ENCODE measurements at places on chromosomes 1 and 21.

DNA sequence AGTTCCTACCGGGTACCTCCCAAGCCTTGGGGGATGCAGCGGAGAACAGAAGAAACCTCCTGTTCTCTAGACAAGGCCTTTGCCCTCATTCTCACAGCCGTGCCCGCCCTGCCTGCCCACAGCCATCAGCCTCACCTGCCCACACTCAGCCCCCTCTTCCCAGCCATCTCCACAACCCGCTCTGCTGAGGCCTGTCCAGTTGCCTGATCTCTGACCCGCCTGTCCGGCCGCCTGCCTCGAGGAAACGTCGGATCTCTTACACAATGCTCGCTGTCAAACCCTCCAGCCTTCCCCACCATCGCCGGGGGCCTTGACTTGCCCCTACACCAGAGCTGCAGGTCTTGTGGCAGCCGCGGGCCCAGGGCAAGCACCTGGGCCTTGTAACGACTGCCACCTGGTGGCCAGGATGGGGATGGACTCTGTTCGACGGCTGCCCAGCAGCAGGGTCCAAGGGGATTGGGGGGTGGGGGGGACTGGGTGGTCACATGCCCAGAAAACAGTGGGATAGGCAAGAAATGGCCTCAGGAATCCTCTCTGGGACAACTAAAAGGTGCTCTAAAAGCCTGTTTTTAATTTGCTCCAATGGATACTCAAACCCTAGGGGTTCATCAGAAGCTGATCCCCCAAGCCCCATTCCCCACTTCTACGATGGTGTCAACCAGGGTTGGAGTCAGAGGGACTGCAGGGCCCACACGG, 31.0 kb downstream of the SLC45A1 start:
- DNase-seq: peak; percentile 84

DNA sequence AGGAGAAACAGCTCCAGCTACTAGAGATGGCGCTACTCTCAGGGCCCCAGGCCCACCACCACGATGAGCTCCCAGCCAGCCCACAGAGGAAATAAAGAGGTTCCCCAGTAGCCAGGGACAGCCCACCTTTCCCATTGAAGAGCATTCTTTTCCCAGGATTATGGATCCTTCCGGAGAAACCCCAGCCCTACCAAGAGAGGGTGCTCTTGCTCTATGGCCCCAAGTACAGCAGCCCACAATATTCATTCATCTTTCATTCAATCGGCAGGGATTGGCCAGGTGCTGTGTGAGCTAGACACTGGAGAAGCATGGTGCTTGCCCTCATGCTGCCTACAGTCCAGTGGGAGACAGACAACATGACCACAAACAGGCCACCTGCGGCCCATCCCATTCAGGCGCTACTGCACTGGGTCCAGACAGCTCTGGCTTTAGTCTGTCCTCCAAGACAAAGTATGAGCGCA, 29.9 kb downstream of the PMVK start:
- DNase-seq: no peak

DNA sequence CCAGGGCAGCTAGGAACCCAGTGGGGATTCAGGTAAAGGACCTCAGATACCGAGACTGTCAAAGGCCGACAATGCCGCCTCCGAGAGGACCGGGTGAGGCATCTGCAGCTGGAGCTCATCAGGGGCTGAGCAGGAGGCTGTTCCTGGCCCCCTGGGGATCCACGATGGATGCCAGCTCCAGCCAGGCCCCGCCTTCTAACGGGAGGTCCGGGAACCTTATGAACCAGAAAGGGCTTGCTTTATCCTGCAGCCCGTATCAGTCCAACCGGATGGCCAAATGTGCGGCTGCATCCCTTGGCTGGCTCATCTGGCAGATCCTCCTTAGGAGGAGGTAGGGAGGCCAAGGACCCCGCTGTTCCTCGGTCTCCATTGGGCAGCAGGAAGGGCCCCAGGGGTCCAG, 32.0 kb downstream of the SLC45A1 start:
- no peak for DNase-seq

- peak; percentile 41 for DNase-seq
These were observed 67.5 kb upstream of the ACTRT2 start for GRCh38 chr1:2953688-2954285.

- no peak for DNase-seq
These were observed 12.1 kb downstream of the EPHA2 start for GRCh38 chr1:16143566-16144324.

DNA sequence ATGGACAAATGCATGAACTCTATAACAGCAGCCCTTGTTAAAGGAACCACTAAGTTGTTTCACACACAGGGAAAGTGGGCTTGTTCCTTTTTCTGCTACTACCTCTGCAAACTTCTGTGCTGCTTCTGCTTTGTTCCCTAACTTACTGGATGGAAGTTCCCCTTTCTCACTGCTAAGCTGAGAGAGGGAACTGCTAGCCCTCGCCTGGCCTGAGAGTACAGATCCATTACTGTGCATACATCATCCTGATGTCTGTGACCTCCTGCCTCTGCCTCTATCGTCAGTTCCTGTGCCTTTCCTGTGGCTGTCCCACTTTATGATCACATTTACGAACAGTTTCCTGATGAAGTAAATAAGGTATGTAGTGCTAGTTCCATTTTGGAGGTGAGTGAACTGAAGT, 3.5 kb downstream of the GNAT2 start:
- DNase-seq: peak; percentile 45

DNA sequence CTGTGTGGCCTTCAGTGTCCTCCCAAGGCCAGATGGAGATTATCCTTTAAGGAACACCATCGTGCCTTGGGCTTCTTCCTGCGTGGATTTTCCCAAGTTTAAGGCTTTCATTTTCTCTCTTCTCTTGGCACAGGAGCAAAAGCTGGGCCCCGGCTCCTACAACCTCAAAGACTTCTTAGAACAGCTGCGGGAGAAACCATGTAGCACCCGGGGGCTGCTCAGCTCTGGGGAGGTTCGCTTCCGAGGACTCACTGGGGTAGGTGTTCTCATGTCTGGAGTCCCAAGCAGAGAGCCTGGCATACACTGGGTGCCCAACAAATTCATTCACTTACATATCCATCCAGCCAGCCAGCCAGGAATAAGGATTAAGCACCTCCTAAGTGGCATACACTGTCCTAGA, 6.6 kb upstream of the TTC22 start:
- no peak for DNase-seq

DNA sequence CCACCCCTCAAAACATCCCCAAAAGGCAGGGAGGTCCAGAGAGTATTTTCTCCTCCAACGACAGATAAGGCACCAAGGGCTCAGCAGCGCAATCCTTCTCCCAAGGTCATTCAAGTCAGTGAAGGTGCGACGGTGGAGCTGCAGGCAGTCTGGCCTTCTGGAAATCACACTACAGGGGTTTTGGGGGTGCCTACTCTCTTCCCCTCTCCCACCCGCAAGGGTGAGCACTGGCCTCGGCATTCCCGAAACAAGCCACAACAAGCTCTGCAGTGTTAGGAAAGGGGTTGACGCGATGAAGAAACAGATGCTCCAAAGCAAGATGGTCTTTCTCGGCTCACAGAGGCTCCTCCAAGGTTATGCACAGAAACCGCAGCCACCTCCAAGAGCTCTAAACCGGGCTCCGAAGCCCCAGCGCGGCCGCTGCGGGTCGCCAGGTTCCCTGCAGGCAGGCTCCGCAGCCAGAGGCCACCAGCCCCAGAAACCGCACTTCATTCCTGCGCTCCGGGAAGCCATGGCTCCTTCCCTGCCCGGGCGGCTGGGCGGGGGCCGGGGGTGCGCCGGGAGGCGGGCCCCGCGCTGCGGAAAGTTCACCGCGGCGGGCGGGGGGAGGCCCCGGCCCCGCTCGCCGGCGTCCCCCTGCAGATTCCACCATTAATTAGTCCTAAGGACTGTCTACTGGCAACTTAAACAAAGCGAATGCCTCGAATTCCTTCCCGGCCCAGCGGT, 1.1 kb downstream of the LUZP1 start:
- peak; percentile 46 for DNase-seq

- DNase-seq: no peak
These were observed 714.9 kb downstream of the ADGRL2 start for GRCh38 chr1:82515650-82516049.

DNA sequence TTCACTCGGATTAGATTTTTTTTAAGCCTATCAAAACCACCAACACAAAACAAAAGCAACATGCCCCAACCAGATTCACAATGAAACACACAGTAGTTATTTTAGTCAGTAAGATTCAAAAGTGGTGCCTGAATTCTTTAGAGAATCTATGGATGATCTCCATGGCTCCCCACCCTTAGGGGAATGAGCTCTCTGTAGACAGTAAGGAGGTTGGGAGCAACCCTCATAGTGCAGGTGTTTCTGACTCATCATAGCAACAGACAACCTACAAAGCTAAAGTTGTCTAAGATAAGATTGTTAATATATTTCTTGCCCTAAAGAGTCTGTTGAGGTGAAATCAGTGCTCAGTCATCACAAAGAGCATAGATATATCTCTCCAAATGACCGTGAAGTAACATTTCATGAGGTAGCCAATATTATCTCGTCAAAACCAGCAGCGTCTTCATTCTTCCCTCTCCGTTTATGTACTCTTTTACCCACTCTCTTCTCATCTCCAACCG, 78.3 kb downstream of the ADAMTS1 start:
- no peak for DNase-seq

DNA sequence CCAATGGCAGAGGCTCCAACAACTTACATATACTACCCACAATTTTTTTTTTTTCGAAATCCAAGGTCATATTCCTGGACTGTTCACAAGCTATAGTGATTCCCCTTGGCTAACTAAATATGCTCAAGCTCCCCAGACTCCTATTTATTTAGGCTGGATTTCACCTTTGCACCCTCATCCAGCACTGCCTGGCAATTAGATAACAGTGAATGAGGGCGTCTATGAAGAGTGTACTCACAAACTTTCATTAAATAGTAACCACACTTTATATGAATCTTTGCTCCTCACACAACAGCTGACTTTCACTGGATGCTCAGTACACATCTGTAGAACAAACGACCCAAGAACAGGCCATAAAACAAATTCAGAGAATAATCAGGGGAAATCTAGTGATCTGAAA, 51.6 kb downstream of the DSCAM start:
- DNase-seq: no peak

GRCh38 chr1:36486093-36486438, 3.4 kb upstream of the CSF3R start:
- DNase-seq: no peak

- no peak for DNase-seq
These were observed 111.1 kb upstream of the COL6A1 start for GRCh38 chr21:45870421-45870820.

DNA sequence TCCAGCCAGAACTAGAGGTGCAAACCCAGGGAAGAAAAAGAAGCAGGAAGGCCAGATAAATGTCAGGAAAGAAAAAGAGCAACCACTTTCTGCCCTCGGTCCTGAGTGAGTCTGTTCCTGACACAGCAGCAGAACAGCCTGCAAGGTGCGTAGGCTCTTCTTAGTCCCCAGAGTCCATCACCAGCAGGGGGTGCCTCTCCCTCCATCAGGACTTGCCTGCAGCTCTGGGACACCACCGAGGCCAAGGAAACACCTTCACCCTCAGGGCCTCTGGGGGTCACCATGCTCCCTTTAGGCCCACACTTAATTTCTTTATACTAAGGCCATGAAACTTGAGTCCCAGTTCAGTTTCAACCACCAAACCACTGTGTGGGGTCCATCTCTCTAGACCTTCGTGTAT, 43.7 kb upstream of the NFASC start:
- peak; percentile 47 for DNase-seq

DNA sequence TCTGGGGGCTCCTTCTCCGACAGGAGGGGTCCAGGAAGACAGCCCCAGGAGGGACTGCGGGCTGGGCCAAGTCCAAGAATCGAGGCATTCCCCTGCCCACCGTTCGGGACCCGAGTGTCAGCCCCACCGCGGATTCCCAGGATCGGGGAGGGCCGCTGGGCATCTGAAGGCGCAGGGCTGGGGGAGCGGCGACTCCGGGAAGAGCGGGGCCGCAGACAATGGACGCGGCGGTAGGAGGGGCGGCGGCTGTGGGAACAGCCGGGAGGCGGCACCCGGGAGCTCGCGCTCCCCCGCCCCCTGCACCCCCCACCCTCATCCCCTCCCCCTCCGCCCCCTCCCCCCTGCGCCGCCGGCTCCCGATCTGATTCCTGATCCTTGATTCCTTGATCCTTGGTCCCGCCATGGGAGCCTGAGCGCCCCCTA, at the start of gene VANGL2:
TSS of gene VANGL2 (plus strand) at position 342 of the 423 bp plus-strand sequence. CDS start 15,274 bp downstream, outside the sequence.
- DNase-seq: peak; percentile 78

DNA sequence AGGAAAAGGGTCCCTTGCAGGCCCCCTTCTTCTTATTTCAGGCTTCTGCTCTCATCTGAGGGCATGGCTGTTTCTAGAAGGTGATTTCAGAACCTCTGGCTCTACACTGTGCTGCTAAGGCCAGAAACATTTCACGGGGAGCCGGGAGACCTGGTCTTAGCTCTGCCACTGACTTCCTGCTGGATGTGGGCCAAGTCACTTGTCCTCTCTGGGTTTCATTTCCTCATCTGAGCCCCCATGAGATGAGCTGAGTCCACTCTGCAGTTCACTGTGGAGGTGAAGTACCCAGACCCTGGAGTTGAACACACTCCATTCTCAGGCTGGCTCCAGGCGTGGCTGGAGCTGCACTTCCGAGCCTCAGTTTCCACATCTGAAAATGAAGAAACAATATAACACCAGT, 2.1 kb downstream of the PADI1 start:
- DNase-seq: peak; percentile 59

GRCh38 chr1:19688041-19688842, 23.6 kb downstream of the HTR6 start:
- no peak for DNase-seq

- DNase-seq: no peak
These were observed 33.3 kb upstream of the SUCO start for GRCh38 chr1:172499636-172500141.

GRCh38 chr1:159923203-159924024, 1.9 kb downstream of the TAGLN2 start:
- DNase-seq: peak; percentile 86

GRCh38 chr21:40102682-40103081, 235.4 kb downstream of the PCP4 start:
- DNase-seq: no peak

DNA sequence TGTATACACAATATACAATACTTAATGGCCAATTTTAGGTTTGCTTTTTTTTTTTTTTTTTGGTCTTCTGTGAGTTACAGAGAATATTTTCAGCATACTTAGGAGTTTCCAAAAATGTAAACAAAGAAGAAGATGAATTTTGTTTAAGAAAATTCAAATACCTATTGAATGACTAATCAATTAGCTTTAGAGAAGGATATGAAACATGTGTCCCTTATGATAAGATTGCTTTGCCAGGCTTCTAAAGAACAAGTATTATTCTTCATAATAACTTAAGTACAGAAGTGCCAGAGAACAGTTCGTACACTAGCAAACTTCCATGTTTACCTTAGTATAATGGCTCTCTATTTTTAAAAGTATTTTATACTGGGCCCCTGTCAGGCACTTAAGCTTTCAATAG, 1191.0 kb upstream of the NCAM2 start:
- DNase-seq: no peak

- no peak for DNase-seq
These were observed 57.3 kb downstream of the SYF2 start for GRCh38 chr1:25174730-25175612.

- DNase-seq: no peak
These were observed 177.0 kb downstream of the SIPA1L2 start for GRCh38 chr1:232452736-232453440.

- DNase-seq: no peak
These were observed 10.3 kb upstream of the LHX4 start for GRCh38 chr1:180219776-180220175.
